ENCODE measurements at places on chromosomes 13 and 19.

GRCh38 chr13:80338781-80339562 is 2.0 kb downstream of the SPRY2 start:
- no peak for DNase-seq

- no peak for DNase-seq
Measured at GRCh38 chr19:49918089-49918488, 10.9 kb upstream of the ATF5 start.

DNA sequence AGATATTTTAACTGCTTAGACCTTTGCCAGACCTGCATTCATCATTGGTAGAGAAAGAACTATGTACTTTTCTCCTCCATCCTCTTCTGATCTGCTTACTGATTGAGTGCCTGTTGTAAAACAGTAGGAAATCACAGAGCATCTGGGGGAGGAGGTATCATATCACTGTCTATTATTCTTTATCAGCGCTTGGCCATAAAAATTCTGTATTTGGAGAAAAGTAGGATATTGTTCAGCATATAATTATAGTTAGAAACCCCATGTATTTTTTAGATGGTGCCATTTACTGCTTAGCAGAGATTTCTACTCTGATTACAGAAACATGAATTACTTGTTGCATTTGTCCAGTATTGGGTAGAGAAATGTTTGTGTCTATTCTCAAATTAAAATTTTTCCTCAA is 62.4 kb downstream of the URI1 start:
- no peak for DNase-seq

DNA sequence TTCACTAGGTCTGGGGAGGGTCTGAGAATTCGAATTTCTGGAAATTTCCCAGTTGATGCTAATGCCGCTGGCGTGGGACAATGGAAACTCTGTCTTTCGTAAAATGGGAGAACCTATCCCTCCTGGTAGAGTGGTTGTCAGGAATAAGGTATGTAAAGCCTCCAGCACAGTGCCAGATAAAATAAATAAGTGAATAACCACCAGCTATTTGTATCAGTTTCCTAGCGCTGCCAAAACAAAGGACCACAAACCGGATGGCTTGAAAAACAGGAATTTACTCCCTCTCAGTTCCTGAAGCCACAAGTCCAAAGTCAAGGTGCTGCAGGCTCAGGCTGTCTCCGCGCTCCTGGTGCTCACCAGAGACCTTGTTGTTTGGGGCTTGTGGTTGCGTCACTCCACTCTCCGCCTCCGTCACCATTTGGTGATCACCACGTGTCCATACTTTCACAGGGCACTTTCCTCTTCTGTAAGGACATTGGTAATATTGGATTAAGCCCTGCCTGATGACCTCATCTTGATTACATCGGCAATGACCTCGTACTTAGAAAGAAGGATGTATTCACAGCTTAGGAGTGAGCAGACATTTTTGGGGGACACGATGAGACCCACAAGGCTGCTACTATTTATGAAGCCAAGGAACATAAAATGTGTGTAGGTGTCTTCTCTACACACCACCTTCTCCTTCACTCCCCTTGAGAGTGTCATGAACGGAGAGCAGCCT is 428.5 kb downstream of the IRS2 start:
- DNase-seq = no peak

DNA sequence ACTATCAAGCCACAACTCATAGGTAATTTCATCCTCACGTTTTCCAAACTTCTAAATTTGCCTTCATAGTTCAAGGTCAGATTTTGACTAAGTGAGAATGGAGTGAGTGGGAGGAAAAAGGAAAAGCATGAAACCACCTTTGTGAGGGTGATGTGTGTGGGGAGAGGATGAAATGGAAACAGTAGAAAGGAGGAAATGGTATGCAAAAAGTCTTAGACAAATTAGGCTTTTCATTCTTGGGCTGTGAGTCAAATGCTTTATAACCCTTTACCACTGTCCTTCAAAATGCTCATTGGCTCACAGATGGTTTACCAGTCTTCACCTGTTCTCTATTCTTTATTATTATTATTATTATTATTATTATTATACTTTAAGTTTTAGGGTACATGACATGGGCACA is 127.2 kb downstream of the RAP2A start:
- no peak for DNase-seq

GRCh38 chr19:19480688-19481087 is 34.7 kb downstream of the TSSK6 start:
- peak; percentile 54 for DNase-seq

DNA sequence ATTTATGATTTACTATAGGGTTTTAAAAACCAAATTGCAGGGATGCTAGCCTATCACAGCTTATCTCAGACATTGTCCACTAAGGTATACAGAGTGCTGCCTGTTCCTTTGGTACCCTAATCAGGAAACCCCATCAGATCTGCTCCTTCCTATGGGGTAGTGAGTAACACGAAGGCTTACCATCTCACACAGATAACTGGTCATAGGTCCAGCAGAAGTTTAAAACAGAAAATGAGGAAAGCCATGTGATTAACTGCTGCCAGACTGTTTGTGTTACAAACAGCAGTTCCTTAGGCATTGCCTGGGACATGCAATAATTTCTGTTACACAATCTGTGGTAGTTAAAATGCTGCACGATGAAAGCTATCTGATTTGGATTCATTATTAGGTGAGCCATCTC is 53.5 kb upstream of the ALOX5AP start:
- DNase-seq = no peak

GRCh38 chr19:39870171-39870971 is 24.2 kb upstream of the FBL start:
- no peak for DNase-seq

- no peak for DNase-seq
Measured at GRCh38 chr19:21850656-21851255, 14.8 kb upstream of the ZNF43 start.

GRCh38 chr13:113088691-113089020 is 16.9 kb upstream of the F7 start:
- no peak for DNase-seq

DNA sequence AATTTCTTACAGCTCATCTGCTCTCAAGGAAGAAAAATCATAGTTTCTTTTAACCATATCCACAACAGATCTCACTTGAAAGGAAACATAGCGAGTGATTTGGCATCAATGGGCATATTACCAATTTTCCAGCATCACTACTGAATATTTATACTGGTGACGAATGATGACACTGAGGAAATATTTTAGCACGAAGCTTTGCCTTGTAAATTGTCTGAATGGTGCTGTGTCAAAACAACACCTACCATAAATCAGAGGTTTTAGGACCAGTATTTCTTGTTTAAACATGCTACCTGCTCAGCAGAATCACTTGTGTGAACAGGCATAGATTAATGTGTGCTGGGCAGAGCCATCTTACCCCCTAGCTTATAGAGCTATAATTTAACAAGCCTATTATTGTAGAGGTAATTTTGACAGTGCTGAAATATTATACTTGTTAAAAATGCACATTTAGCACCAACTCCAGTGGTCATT is 146.8 kb downstream of the ABCC4 start:
- no peak for DNase-seq

DNA sequence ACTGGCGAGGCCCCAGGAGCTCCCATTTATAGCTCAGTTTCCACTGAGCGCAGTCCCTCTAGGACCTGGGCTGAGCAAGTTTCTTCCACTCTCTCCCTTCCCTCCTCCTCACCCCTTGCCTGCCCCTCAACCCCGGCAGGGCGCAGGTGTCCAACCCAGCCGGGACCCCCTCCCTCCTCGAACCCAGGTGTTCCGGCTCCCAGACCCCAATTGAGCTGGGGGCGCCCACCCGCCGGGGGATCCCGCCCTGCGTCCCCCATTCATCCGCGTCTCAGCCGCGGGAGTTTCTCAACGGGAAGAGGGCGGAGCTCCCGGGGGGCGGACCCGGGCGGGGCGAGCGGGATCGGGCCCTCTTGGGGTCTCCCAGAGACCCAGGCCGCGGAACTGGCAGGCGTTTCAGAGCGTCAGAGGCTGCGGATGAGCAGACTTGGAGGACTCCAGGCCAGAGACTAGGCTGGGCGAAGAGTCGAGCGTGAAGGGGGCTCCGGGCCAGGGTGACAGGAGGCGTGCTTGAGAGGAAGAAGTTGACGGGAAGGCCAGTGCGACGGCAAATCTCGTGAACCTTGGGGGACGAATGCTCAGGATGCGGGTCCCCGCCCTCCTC is at the start of gene KIRREL2:
Gene KIRREL2 (plus strand): TSS at position 366 of the 604 bp plus-strand sequence. CDS start 209 bp downstream, at position 575.
- DNase-seq = no peak

- no peak for DNase-seq
Measured at GRCh38 chr13:20782116-20782708, 8.5 kb upstream of the EEF1AKMT1 start.

DNA sequence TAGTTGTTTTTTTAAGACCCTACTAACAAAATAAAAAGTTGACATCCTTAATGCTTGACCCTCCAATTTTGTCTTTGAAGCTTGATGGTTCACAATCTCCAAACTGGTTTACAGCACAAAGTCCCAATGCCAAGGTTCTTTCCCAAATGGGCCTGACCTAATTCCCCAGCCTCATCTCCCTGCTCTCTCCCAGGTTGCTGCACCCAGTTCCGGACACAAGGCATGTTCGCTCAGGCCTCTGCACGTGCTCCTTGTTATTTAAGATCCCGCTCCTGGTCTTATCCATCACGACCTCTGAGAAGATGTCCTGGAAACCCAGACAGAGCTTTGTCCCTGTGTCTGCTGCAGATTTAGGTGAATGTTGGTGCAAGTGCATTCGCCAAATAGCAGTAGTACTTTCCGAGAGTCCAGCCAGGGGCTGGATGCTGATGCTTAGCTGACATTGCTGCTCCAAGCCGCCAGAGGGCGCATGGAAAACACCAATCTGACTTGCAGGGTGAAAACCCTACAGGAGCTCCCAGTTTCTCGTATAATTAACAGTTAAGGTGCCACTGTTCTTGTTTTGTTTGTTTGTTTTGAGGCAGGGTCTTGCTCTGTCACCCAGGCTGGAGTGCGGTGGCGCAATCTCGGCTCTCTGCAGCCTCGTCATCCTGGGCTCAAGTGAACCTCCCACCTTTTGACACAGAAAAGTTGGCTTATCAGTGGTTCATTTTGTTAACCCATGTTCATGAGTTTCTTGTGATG is 18.5 kb downstream of the LYPD3 start:
- peak; percentile 79 for DNase-seq

- DNase-seq = no peak
Measured at GRCh38 chr13:45464141-45464686, 525 bp upstream of the COG3 start.

DNA sequence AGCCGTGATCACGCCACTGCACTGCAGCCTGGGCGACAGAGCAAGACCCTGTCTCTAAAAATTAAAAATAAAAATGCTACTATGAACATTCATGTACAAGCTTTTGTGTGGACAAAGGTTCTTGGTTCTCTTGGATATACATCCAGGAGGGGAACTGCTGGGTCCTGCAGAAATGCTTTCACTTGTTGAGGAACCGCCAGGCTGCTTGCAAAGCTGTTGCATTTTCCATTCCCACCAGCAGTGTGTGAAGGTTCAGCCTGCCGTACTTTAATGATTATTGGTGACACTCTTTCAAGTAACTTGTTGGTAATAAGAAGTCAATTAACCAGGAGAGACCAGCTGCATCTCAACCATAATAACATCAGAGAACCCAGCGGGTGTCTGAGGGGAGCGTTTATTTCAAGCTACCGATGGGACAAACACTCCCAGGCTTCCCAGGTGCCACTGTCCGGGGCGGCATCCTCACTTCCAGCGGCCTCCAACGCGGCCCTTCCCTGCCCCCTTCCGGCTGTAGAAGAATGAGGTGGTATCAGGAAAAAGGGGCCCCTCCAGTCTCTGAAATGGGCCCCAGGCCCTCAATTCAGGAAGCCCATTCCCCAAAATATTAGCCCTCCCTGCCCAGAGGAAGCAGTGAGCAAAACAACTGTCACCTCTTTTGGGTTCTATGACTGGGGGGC is 15.2 kb upstream of the PPP1R12C start:
- no peak for DNase-seq

Measured in activated CD4-positive, alpha-beta T cell treated with anti-CD3 and anti-CD28 coated beads, Interleukin-2, Interleukin-4, amounts not matched to agents 100 ng/mL and 50 ng/mL, durations not matched to agents 16 hours and 8 hours (primary cell).